NCI-H2171 treated with DMSO at 0.1 percent for 48 hours (cell line): ENCODE measurements at places on chromosomes 13 and 19.

DNA sequence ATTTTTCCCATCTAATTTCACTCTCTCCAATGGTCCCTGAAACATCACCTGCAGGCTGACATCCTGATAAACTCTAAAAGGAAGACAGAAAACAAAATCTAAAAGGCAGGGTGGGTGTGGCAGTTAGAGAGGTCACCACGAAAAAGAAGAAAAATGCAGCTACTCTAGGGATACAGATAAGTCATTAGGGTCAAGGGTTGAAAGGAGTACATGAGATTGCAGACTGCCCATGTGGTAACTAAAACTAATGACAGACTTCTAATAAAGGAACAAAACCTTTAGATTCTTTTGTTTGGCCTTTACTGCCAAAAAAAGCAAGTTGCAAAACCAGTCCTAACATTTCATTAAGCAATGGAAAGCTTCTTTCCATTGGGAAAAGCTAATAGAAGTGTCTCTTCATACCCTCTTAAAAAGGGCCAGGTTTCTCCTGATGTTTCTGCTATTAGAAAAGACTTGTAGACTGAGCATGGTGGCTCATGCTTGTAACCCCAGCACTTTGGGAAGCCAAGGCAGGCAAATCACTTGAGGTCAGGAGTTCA lies 31.0 kb downstream of the THSD1 start:
- DNase-seq = no peak

DNA sequence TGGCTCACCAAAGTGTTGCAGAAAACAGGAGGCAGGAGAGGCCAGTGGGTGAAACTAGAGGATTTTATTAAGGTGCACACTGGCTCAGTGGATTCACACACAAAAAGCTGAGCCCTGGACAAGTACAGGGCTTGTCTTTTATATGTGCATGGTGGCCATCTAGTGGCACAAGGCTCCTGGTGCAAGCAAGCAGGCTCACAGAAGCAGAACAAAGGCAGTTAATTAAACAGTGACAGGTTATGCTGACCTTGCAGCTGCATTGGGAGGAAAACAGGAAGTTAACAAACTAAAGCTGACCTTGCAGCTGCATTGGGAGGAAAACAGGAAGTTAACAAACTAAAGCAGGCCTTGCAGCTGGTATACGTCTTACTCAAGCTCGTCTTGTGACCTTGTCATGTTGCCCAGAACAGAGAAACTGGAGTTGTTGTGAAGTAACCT lies 65.3 kb upstream of the ZNF681 start:
- DNase-seq = no peak

- no peak for DNase-seq
Observed at GRCh38 chr19:18415178-18415867, 3.9 kb upstream of the SSBP4 start.

GRCh38 chr13:48532256-48532505 lies 699 bp downstream of the RCBTB2 start:
- DNase-seq = no peak

GRCh38 chr13:108451121-108451520 lies 178.3 kb upstream of the MYO16 start:
- DNase-seq = no peak

DNA sequence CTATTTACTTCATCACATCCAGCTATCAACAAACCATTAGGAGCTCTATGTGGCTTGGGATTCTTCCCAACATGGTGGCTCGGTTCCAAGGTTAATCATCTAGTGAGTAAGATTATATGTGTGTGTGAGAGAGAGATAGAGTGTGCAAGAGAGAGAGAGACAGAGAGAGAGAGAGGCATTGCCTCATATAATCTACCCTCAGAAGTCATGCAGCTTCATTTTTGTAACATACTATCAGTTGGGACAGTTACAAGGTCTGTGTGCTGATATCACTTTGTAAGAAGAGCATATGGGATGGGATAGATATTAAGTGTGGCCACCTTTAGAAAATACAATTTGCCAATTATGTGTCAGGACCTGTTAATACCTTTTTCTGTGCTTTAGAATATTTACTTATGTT lies 104.1 kb downstream of the NDFIP2 start:
- DNase-seq = no peak
